Stimulated activated CD4-positive, alpha-beta T cell treated with anti-CD3 and anti-CD28 coated beads, Interleukin-2, amount 100 ng/mL, for 4 hours (primary cell): ENCODE measurements at places on chromosomes 3 and 15.

DNA sequence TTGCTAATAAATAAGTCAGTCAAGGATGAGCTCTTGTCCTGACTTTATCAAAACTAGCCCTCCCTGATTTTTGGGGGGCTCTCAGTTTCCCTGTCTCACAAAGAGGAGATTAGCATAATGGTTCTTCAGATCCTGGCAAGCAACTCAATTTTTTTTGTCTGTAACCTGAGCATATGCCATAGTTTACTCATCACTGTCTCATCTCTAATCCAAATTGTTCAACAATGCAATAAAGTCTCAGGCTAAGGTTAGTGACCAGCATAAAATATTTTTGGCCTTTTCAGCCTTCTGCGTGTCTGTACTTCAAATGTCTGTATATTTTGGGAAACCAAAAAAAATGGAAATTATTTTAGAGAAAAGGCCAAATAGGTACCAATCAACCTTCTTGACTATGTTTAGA lies 465.6 kb upstream of the TPRG1 start:
- DNase-seq, result no peak

- no peak for DNase-seq
Measured at GRCh38 chr3:174710612-174711011, 148.5 kb upstream of the NAALADL2 start.

DNA sequence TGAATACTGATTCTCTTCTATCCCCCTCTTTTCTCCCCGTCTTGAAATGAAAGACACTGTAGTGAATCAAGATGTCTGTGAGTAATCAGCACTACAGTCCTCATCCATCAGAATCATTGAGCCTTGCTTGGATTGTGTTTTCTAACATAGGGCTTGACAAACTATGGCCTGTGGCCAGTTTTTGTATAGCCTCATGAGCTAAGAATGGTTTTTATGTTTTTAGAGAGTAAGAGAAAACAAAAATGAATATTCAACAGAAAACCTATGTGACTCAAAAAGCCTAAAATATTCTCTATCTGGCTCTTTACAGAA lies 55.2 kb downstream of the PPM1L start:
- DNase-seq, result no peak

GRCh38 chr15:70008697-70009290 lies 88.9 kb downstream of the TLE3 start:
- no peak for DNase-seq

- no peak for DNase-seq
Measured at GRCh38 chr3:15495461-15496340, 25.8 kb downstream of the COLQ start.

GRCh38 chr3:172707030-172707429 lies 3.8 kb downstream of the NCEH1 start:
- DNase-seq, result no peak

- no peak for DNase-seq
Measured at GRCh38 chr3:184687363-184688015, 24.4 kb downstream of the MAGEF1 start.

DNA sequence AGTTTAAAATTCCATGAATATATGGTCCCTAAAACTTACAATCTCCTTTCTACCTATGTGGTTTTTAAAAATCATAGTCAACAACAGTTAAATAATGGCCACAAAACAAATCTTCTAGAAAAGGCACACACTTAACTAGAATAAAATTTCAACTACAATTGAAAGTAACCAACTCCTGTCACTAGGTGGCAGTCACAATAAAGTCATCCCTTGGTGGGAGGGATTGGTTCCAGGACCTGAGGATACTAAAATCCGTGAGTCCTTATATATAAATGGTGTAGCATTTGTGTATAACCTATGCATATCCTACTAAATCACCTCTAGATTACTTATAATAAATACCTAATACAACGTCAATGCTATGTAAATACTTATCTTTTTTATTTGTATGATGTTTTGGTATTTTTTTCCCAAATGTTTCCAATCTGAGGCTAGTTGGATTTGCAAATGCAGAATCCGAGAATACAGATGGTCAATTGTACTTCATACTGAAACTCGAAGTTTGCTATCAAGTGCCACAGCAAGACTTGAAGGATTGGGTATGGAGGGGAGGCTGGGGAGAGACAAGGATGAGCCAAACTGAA lies 172.6 kb downstream of the FMN1 start:
- no peak for DNase-seq

GRCh38 chr3:27688053-27688452 lies 34.1 kb downstream of the EOMES start:
- no peak for DNase-seq

DNA sequence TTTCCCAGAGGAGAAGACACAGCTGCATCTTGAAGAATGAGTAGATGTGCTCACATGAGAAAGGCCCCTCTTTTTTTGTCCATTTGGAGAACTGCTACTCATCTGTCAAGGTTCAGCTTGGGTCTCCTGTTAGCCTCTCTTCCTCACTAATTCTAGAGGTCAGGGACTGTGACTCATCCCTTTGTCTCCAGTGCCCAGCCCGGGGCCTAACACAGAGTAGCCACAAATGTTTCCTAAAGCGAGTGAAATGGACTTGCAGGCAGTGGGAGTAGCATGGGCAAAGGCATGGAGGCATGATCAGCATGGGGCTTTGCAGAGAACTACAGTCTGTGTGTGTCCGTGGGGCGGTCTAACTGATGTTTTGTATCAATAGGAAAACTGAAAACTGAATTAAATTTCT lies 33.9 kb upstream of the MRPS22 start:
- DNase-seq, result no peak

DNA sequence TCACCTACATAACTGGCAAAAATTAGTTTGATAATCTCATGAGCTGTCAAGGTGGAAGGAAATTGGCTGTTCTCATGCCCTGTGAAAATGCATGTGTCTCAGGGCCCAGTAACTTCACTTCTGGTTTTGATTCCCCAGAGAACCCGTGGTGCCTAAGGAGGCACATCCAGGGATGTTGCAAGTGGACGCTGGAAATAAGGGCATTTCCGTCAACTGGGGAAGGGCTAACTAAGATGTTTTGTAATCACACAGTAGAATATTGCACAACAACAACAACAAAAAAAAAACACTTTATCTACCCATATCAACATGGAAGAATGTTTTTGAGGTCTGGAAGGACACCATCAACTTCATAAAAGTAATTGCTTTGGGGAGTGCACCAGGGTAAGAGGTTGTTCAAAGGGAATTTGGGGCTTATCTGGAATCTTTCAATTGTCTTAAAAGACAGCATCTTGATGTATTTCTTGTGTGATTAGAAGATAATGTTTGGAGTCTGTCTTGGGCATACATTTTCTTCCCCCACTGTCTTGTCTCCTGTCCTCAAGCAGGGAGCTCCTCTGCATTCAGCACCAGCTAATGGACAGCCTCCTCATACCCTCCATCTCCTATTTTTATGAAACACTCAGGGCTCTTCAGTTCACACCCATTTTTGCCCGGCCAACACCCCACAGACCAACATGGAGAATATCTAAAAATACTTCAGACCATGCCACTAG lies 37.2 kb upstream of the PRR20G start:
- no peak for DNase-seq

GRCh38 chr3:128557531-128558280 lies 64.7 kb upstream of the GATA2 start:
- DNase-seq, result no peak

- DNase-seq, result no peak
Measured at GRCh38 chr3:180888992-180889560, 23.4 kb upstream of the FXR1 start.

DNA sequence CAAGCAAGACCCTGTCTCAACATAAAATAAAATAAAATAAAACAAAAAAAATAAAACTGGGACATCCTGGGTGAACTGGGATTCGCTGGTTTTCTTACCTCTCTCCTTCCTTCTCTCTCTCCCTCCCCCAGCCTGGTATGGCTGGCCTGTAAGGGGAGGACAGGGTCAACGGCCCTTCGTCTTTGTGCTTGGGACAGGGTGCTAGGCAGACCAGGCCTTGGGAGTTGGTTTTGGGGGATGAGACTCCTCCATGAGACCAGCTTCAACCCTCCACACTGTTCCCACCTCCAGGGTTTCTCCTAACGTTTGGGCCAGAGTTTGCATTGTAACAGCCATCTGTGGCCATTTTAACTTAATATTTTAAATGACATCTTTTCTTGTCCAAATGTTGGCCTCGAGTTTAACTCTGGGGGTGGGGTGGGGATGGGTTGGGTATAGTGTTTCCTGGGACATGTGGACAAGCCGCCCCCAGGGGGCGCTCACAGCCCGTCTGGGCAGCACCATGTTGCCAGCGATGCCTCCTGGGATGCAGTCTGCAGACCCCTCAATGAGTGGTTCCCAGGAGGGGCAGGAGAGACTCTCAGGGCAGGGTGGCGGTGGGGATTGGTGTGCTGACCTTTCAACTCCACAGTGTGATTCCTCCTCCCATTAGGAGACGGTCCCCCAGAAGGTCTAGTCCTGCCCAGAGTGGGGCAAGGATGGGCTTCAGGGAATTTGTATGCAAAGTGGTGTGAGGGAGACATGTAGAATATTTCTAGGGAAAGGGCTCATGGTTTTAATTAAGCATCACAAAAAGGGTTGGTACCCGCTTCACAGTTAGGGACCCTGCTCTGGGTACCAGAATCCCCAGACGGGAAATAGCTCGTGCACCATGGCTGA lies 37.7 kb upstream of the LCTL start:
- DNase-seq, result peak; percentile 39

- DNase-seq, result no peak
Measured at GRCh38 chr3:112141293-112141692, 8.2 kb upstream of the GCSAM start.

DNA sequence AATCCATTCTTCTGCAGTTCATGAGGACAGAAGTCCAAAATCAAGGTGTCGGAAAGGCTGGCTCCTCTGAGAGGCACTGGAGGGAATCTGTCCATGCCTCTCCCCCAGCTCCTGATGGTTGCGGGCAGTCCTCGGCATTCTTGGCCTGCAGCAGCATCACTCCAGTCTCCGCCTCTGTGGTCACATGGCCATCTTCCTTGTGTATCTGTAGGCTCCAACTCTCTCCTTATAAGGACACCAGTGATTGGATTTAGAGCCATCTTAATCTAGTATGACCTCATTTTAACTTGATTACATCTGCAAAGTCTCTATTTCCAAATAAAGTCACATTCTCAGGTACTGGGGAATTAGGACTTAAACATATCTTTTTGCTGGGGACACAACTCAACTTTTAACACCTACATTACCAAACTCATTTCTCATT lies 56.0 kb upstream of the FLNB start:
- DNase-seq, result no peak

GRCh38 chr3:194133661-194134230 lies 2.2 kb upstream of the HES1 start:
- DNase-seq, result no peak

DNA sequence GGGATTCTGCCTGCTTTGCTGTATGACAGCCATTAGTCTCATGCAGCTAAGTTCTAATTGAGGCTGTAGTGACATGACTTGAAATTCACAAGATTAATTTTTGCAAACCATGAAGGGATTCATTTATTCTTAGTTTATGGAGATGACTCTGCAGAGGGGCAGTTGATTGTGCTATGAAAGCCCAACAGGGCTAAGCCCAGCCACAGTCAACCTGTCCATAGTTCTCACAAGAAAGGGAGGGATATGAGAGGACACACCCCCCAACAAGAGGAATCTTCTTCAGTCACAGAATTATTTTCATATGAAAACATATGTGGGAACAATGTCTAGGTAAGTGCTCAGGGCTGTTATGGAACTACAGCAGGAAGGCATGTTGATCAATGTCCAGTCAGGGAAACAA lies 61.9 kb upstream of the ABHD17C start:
- no peak for DNase-seq

DNA sequence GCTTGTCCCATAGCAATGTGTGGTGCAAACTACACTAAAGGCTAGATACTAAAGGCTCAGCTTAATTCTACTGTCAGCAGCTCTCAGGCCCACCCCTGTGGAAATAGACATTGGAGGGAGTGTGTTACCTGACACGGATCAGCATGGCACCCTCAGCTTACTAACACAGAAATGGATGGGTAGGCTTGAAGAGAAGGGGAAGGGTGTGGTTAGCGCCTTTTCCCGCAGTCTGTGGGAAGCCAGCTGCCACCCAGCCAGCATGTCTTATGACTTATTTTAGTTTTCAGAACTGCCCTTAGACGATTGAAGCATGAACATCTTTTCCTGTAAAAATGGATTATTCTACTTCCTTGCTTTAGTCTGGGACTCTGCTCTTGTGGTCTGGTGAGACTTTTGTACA lies 25.8 kb upstream of the ADPGK start:
- no peak for DNase-seq

GRCh38 chr15:99433757-99434450 lies 131.9 kb upstream of the MEF2A start:
- DNase-seq, result no peak

DNA sequence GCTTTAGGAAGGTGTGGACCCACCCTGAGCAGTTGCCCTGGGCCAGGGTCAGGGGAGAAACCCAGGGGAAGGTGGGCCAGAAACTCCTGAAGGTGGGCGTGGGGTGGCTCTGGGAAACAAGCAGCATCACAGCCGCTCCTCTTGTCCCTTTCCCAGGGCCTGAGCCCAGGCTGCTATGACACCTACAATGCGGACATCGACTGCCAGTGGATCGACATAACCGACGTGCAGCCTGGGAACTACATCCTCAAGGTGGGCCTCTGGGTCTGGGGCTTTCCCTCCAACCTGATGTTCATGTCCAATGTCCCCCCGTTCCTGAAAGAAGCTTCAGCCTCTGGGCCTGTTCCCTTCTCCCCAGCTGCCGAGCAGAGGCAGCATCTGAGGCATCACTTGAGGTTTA lies 21.4 kb downstream of the LOXL1 start:
- DNase-seq, result no peak

DNA sequence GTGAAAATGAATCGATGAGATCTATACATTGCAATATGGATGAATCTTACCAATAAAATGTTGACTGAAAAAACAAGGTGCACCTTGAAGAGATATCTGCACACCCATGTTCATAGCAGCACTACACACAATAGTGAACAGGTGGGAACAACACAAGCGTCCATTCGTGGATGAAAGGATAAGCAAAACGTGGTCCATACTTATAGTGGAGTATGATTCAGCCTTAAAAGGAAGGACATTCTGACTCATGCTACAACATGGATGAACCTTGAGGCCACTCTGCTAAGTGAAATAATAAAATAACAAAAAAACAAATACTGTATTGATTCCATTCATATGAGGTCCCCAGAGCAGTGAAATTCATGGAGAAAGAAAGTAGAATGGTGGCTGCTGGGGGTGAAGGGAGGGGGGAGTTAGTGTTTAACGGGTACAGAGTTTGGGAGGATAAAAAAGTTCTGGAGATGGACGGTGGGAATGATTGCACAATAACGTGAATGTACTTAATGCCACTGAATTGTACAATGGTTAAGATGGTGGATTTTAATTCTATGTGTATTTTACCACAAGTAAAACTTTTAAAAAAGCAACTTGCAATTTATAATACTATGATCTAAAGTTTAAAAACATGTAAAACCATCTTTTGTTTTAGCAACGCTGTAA lies 35.6 kb downstream of the IQSEC1 start:
- no peak for DNase-seq

- DNase-seq, result no peak
Measured at GRCh38 chr3:10353661-10354360, 32.9 kb upstream of the SEC13 start.

- DNase-seq, result no peak
Measured at GRCh38 chr15:95884276-95884675, 446.2 kb upstream of the NR2F2 start.
